ENCODE measurements at places on chromosomes 11 and 22.

- no peak for DNase-seq
Observed at GRCh38 chr11:33674035-33674814, 26.4 kb downstream of the C11orf91 start.

DNA sequence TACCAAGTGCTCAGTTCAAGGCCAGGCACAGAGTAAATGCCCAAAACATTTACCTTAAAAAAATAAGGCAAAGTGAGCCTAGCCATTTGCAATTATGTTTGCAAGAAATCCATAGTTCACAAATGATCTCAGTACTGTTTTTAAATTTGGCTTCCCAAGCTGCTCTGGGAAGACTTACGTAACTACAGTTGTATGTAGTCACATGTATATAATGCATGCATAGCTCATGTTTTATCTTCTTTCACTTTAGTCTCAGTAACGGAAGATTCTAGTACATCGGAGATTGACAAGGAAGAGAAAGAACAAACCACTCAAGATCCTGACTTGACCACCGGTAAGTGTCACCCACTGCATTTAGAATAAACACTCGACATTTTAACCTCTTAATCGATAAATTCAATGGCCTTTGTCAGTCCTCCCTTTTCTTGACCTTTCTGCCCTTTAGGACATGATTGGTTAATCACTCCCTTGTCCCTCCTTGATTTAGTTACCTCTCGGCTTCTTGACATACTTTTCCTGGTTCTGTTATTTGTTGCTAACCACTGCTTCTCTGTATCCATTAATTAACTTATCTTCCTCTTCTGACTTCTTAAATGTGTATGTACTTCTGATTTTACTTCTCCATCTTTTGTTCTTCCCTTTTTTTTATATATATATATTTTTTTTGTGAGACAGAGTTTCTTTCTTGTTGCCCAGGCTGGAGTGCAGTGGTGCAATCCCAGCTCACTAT, 18.0 kb upstream of the JHY start:
- no peak for DNase-seq

DNA sequence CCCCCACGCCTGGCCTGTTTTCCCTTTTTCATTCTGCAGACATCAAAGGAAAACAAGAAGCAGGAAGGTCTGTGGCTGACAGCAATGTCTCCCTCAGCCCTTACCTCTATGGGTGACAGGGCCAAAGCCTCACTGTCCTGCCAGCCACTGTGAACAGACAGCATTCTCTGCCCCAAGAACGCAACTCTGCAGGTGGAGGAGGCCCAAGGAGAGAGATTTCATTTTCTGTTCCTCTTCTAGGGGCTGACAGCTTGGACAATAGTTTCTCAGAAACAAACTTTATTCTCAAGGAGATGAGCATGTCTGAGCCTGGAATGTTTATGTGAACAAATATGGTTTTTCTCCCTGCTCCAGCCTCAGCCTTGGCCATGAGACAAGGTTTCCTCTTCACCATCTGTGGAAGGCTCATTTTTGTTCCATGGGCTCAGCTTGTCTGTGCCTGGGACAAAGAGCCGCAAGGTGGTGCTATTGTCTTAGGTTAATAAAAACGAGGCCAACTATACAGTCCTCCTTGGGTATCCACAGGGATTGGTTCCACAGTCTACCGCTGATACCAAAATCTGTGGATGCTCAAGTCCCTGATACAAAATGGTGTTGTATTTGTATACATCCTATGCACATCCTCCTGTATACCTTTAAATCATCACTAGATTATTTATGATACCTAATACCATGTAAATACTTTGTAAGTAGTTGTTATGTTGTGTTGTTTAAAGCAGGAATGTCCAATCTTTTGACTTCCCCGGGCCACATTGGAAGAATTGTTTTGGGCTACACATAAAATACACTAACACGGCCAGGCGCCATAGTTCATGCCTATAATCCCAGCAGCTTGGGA, 5.8 kb downstream of the PIWIL3 start:
- DNase-seq, result peak; percentile 74

GRCh38 chr11:64803846-64804345, 882 bp upstream of the MAP4K2 start:
- DNase-seq, result no peak

- no peak for DNase-seq
Observed at GRCh38 chr22:31707519-31707918, 42.4 kb downstream of the PRR14L start.

DNA sequence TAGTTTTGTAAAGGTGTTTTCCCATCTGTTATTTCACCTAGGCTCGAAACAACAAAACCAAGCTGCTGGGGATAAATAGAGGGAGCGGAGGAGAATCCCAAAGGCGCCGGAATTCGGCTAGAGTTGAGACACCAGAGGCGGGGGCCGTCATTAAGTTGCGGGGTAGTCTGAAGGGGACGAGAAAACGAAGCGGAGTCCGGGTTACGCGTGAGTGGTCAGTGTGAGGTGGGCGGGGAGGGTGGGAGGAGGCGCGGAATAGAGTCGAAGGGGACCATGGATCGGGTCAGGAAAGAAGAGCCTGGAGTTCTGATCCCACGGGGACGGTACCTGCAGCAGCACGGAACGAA, 361 bp downstream of the SRPRA start:
- no peak for DNase-seq

DNA sequence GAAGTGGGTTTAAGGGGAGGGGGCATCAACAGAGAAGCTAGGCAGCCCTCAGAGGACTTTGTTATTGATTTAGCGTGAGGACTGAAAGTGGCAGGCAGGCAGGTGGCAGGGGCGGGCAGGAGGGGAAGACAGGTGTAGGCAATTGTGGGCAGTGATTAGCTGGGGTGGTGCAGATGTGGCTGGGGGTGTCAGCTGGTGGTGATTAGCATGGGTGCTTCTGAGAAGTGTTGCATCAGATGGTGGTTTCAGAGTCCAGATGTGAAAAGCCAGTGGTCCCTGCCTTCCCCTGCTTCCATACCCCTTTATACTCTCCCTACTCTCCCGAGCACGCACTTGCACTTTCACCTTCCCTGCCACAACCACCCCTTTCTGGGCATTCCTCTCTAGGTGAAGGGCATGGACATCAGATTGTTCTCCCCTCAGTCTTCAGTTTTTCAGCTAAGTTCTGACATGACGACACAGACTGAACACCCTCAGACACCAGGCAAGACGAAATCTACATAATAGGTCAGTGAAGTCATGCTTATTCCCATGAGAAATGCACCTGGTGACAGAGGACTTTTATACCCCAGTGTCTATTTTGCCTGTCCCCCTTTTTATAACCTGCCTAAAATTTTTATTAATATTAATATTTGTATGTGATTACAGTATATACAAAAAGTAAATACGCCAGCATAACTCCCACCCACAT, 435.7 kb upstream of the CADM1 start:
- no peak for DNase-seq

- no peak for DNase-seq
Observed at GRCh38 chr22:26448334-26448733, 19.3 kb downstream of the ASPHD2 start.

GRCh38 chr11:28144808-28145207, 36.6 kb downstream of the METTL15 start:
- no peak for DNase-seq

- DNase-seq, result no peak
Observed at GRCh38 chr11:24932110-24933000, 435.5 kb downstream of the LUZP2 start.

DNA sequence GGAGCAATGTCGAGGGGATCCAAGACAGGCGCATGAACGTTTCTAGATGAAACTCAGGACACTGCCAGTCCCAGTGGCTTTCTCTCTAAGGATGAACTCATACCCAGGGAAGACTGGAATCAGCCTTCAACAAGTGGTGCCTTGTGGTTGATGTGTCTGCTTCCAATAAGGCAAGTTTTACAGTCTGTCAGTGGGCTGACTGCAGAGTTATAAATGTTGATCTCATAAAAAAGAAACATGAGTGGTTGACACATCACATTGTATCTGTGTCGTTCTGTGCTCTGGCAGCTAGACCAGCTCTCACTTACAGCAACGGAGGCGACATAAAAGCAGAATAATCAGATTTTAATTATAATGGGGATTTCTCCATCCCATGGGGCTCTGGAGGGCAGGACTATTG, 96.7 kb downstream of the SNX19 start:
- no peak for DNase-seq

GRCh38 chr22:49779211-49779610, 48.5 kb downstream of the BRD1 start:
- no peak for DNase-seq

DNA sequence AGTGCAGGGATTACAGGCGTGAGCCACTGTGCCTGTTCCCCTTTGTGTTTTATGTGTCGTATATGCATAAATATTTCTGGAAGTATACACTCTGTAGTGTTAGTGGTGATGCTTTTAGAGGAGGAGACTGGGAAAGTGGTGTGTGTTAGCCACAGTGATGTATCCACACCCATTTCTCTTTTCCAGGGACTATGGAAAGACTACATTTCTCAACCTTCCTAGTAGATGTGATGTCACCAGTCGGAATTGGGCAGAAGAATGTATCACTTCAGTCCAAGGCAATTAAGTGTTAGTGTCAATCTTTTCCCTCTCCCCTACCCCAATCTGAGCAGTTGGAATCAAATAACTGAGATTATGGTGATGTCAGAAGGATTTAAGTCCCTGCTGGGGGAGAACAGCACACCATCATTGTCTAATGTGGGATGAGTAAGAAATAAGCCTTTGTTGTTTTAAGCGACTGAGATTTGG, 5.8 kb upstream of the ATG16L2 start:
- DNase-seq, result no peak

- DNase-seq, result no peak
Observed at GRCh38 chr11:115396533-115396932, 107.7 kb downstream of the CADM1 start.

GRCh38 chr11:115774756-115775155, 270.5 kb upstream of the CADM1 start:
- DNase-seq, result no peak

GRCh38 chr11:69283446-69283845, 10.5 kb upstream of the MYEOV start:
- DNase-seq, result no peak

DNA sequence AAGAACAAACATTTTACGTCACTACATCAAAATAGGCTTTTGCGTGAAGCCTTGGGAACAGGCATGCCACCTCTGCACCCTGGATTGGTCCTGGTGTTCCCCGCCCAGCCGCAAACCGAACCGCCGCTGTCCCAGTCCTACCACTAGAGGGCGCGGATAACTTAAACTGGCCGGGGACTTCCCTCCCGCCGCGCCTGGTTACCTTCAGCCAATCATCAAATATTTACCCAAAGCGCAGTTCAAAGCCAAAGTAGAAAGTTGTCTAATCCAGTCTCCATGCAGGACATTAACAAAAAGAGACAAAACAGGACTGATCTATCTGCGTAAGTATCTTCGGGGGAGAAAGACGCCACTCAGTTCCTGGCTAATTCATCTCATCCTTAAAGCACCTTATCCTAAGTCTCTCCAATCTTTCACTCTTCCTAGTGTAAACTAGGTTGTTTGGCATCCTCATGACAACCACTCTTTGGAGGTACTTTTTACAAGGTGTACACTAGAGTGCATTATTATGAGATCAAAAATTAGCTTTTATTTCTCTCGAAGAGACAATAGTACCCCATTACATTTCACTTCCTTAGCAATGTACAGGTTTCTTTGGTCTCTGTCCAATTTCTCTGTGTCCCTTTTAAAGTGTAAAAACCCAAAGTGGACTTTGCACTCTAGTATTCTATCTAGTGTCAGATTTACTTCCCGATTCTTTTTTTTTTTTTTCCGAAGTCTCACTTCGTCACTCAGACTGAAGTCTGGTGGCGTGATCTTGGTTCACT, 3.9 kb upstream of the CRY2 start:
- DNase-seq, result peak; percentile 92

GRCh38 chr11:117434481-117434880, 106.8 kb downstream of the CEP164 start:
- DNase-seq, result no peak

DNA sequence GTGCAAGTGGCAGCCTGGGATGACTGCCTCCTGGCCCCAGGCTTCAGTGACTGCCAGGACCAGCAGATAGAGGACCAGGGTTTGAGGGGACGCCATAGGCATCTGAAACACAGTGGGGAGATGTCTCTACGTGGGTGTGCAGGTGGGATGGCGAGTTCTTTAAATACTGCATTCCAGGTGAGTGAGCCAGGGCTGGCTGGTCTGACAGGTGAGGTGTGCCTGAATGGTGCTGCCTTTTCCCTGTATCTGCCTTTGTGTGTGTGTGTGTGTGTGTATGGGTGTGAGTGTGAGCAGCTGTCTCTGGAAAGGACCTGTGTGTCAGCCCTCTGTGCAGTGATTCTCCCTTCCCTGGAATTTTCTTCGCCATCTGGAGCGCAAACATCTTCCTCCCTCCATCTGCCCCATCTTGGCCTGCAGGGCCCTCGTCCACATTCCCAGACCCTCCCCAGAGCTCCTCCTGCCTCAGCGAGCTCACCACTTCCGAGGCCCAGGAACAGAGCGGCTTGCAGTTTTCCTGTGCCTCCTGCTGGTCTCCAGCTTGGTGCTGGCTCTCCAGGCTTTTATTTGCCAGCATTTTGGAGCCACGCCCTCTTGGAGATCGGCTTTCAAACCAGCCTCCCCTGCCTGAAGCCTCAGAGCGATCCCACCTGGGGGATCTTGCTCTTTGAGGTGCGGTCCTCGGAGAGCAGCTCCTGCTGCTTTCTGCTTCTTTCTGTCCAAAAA, at the start of gene GPHA2:
Gene GPHA2, minus strand, starts transcription at position 535 of the 723 bp plus-strand sequence. Its CDS starts 433 bp downstream, at position 102.
- DNase-seq, result no peak

DNA sequence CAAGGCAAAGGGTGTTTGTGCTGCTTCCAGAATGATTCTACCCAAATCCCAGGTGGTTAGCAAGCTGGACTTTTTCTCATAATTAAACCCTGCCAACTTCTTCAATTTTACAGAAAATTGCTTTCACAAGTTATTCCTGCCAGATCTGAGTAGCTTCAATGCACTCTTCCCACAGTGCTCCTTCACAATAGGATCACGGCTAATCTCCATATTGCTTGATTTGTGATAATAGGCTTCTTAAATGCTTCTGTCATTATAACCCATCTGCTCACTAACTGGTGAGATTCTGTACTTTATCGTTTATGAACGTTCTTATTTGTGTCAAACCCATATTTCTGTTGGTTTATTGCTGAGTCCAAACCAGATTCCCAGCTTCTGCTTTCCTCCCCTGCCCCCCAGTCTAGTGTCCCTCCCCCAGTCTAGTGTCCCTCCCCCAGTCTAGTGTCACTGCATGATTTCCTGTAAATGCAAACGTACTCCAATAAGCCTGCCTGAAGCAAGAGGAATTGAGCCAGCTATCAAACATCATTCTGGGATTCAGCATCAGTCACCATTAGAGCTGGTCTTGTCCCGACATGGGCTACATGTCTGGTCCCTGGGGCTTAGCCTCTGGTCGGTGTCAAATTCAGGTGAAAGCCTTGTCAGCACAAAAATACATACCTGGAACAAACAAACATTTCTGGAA, 14.0 kb downstream of the MMP3 start:
- DNase-seq, result no peak

- no peak for DNase-seq
Observed at GRCh38 chr22:44046485-44047141, 22.5 kb downstream of the PARVB start.

DNA sequence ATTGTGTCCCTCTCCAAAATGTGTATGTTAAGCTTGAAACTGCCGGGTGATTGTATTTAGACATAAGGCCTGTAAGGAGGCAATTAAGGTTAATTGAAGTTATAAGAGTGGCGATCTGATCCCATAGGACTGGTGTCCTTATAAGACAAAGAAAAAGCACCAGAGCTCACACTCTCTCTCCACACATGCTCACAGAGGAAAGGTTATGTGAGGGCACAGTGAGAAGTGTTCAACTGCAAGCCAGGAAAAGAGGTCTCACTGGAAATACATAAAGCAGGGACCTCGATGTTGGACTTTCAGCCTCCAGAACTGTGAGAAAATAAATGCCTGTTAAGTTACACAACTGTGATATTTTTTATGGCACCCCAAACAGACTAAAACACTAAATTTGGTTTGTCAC, 1233.8 kb upstream of the CNTN5 start:
- DNase-seq, result no peak

GRCh38 chr11:116224889-116225200, 547.9 kb downstream of the BUD13 start:
- no peak for DNase-seq
